ENCODE measurements at places on chromosomes 5 and 9. TPM values are rescaled to one million over a fixed set of nuclear protein-coding genes. Genes with fewer than 3 reads are reported as not detected.

DNA sequence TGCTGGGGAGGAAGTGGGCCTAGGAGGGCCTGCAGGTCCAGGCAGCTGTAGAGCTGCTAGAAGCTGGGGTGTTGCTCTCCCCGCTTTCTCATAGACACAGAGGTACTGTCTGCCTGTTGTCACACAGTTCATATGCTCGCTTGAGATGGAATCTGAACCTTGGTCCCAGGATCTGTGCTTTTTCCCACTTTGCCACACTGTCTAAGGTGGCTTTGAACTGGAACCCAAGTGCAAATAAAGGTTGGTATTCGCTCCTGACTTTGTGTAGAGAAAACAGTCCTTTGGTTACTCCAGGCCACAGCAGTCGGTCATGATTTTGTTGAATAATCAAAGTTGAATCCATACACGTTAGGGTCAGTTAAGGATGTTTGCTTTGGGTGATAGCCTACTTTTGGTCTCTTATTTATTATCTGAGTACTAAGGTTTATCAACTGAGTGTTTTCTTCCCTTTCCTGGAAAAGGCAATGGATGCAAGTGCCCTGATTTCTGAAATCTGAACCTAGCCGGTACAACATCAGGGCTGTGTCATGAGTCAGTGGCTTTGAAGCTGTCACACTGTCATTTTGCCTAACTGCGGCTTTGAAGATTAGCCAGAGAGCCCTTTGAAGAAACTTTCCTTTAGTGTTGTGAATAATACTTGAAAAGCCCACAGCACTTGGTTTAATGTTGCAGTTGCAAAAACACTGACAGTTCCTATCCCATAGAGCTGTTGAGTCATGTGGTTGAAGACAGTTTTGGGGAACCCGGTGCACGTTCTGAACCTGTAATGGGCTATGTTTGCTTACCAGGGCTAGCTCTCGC lies 41.3 kb downstream of the HABP4 start:
- no peak for DNase-seq

- DNase-seq, result no peak
Measured at GRCh38 chr5:121962958-121963357, 1.2 kb downstream of the SRFBP1 start.

TMEM203 gene
- 43.3 TPM for total RNA-seq

HMHB1 gene
- not detected for total RNA-seq

All from PC-9 (cell line).